Stimulated activated CD4-positive, alpha-beta T cell treated with anti-CD3 and anti-CD28 coated beads, Interleukin-4, amount 100 ng/mL, for 24 hours (primary cell): ENCODE measurements at places on chromosomes 13 and 19.

- DNase-seq = no peak
Observed at GRCh38 chr19:28313633-28314032, 899.3 kb downstream of the UQCRFS1 start.

GRCh38 chr19:33310606-33311325 is 8.4 kb upstream of the CEBPA start:
- DNase-seq = no peak

- no peak for DNase-seq
Observed at GRCh38 chr13:109163037-109163379, 533.6 kb downstream of the MYO16 start.

GRCh38 chr19:19502808-19503602 is 12.3 kb downstream of the TSSK6 start:
- no peak for DNase-seq

- no peak for DNase-seq
Observed at GRCh38 chr13:101308247-101309013, 107.9 kb downstream of the NALCN start.

- DNase-seq = no peak
Observed at GRCh38 chr13:49953560-49953959, 17.4 kb upstream of the SPRYD7 start.

GRCh38 chr13:112443995-112444311 is 67.8 kb downstream of the SPACA7 start:
- peak; percentile 37 for DNase-seq

- no peak for DNase-seq
Observed at GRCh38 chr13:44605275-44605674, 29.1 kb upstream of the TSC22D1 start.

DNA sequence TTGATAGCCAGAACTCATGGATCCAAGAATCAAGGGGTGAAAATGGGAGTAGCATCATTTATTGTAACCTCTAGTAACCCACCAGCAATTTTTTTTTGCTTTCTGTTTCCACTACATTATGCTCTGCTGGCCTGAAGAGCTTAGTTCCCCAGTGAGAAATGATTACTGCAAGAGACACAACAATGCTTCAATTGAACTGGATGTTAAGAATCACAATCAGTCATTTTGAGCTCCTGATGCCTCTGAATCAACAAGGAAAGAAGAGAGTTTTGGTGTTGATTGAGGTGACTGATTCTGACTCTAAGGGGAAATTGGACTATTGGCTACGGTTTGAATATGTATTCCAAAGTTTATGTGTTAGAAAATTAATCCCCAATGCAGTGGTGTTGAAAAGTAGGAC is 1084.4 kb downstream of the SLITRK1 start:
- no peak for DNase-seq

GRCh38 chr13:22700246-22700887 is 480.4 kb upstream of the SGCG start:
- DNase-seq = no peak

GRCh38 chr19:49688531-49689132 is 762 bp upstream of the ADM5 start:
- no peak for DNase-seq

GRCh38 chr13:111872475-111873150 is 194.3 kb upstream of the SOX1 start:
- no peak for DNase-seq

- DNase-seq = no peak
Observed at GRCh38 chr13:108777421-108778420, 148.3 kb downstream of the MYO16 start.

DNA sequence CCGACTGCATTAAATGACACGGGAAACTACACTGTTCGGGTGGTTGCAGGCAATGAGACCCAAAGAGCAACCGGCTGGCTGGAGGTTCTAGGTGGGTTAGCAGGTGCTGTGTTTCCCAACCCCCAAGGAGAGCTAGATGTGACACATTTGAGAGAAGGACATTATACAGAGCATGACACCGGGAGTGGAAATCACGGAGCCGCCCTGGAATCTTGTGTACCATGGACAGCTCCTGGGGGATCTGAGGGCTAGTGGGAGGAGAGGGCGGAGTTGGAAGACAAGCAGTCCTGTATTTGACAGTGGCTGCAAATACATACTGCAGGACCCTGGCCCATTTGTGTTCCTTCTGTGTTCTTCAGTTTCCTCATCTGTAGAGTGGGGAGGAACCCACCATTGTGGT is 2.3 kb downstream of the CEACAM18 start:
- peak; percentile 29 for DNase-seq

DNA sequence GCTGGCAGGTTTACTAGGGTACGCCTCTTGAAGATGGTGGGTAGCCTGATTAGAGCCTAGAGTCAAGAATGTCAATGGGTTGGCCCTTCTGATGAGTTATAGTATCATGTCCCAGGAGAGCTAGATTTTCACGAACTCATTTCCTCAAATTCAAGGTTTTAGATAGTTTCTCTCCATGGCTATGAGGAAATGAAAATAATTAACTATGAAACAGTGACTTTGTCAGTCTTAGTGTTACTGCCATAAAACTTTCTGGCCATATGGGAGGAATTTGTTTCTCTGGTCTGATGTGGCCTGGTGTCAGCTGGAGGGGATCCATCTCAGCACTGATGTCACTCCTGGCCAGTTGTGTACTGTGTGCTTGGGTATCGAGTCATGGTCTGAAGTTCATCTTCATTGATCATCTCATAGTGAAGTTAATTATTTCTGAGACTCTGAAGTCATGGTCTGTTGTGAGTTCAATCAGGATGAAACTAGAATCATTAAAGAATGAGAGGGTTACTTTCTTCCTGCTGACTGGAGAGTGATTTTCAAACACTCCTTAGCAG is 49.4 kb upstream of the TNFSF11 start:
- no peak for DNase-seq

GRCh38 chr19:54659300-54659699 is 3.5 kb upstream of the LILRB4 start:
- no peak for DNase-seq

- DNase-seq = no peak
Observed at GRCh38 chr13:63731896-63732295, 2316.2 kb upstream of the PCDH20 start.
